Stimulated activated CD8-positive, alpha-beta memory T cell treated with anti-CD3 and anti-CD28 coated beads, Interleukin-7, amount 100 ng/mL, for 4 hours (primary cell): ENCODE measurements at places on chromosomes 11 and 22.

DNA sequence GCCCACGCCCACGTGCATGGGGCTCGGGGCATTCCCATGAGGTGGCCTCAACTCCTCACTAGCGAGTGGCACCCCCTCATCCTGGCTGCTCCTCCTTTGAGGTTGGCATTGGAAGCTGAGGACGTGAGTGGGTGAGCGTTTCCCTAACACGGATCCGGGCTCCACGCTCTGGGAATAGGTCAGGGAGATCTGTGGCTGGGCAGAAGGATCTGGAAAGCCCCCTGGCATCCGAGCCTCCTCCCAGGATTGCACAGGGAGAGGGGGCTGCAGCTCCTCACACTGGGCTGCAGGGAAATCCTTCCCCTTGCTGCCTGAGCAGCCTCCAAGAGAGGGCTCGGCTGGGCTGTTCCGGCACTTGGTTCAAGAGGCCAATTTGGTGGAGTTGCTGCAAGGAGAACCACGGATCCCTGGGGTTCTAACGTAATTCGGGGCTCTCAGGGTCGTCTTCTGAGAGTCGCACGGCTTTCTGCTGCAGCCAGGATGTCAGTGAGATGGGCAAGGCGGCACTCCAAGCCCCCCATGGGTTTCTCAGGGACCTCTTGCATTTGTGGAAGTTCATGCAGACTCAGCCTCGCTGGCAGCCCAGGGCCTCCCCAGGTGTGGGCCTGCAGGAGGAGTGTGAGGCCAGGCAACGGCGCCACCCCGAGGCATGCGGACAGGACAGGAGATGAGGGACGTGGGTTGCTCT is 1119.0 kb downstream of the BRD1 start:
- no peak for DNase-seq

- DNase-seq, result no peak
These were observed 334.5 kb downstream of the TTC28 start for GRCh38 chr22:28344918-28345703.

GRCh38 chr11:73019996-73020395 is 122.1 kb downstream of the FCHSD2 start:
- no peak for DNase-seq

DNA sequence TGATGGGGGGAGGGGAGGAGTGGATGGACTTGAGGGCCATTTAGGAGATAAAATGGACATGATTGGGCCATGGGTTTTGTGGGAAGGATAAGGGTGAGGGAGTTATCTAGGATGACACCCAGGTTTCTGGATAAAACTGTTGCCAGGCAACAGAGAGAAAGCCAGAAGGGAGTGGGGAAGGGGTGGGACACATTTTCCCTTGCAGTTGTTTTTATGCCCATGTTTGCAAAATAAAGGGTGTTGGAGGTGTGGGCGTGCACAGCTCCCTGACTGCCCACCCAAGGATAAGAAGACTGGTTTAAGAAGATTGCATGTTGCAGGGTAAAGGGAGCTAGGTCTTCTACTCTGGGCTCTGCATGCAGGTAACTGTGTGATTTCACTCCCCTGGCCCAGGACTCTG is 18.3 kb upstream of the YWHAH start:
- DNase-seq, result no peak

GRCh38 chr22:42169055-42169469 is 38.5 kb upstream of the CYP2D6 start:
- peak; percentile 30 for DNase-seq
